ENCODE measurements at places on chromosomes 16 and 17.

DNA sequence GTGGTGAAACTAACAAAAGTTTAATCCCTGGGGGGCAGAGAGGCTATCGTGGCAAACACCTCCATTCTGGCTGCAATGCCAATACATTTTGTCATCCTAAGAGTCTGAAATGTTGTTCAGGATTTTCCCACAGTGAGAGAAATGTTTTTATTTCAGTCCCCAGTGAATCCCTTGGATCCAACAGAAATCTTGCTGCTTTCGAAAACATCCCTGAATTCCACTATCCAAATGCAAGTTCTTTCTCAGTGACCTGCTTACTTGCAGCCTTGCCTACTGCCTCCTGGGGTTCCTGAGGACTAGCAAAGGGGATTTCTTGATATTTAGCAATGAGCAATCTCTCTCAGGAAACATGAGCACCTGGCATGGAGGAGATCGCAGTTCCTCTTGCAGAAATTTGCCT is 202.1 kb upstream of the IRX3 start:
- DNase-seq: peak; percentile 23

DNA sequence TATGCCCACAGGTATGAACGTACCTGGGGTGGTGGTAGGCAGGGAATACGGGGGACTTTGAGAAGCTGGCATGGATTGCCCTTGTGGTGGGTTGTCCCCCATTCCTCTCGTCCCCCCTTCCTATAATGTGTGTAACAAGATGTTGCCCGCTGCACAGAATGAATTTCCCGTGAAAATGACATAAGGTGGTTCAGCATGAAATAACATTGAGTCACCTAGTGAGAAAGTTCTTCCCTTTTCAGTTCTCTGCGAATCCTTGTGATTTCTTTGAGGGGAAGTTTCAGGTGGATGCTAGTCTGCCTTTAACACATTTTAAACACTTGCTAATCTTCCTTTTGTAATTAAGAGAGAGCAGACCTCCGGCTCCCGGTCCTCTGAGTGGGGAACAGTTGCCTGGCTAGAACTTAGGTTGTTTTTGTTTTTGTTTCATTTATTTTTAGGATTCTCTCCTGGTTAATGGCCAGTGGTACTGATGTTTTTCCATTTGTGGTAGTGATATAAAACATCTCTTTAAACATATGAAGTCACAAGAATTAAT is 58.9 kb downstream of the RAP1GAP2 start:
- DNase-seq: no peak

DNA sequence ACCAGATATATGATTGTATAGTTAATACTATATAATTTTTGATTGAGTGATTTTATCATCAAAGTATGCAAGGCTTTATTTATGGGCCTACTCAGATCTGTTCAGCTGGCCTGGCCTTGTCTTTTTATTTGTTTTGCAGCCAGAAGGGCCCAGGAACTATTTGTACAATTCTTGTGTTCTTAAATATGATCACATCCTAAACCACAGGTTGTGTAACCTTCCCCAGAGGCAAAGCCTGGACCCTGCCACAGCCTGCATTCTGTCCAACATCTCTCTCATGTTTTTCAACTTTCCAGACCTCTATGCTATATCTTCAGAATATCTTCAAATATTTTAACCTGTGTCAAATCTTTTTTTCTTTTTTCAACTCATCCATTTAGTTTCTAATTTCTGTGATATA is 410.4 kb upstream of the MON1B start:
- no peak for DNase-seq

DNA sequence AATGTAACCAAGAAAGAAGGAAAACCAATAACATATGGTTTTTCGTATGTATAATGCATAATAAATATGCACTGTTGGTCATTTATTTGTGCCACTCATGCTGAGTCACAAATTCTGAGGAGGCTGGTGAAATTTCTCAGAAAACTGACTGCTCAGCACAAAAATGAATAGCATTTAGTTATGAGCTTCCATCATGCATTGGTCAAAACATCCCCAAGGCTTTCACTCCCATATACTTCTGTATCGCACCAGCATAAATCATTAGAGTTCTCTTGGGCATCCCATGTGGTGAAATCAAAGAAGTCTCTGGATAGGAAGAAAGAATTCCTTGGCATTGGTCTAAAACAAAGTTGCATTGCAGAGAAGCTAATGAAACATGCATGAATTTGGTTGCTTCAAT is 785.6 kb upstream of the CDH8 start:
- no peak for DNase-seq

GRCh38 chr17:29207975-29208374 is 27.8 kb upstream of the MYO18A start:
- DNase-seq: no peak
